Large intestine (tissue), 12 donors: ENCODE measurements at places on chromosomes 4 and X. TPM values are rescaled to one million over a fixed set of nuclear protein-coding genes. Genes with fewer than 3 reads are reported as not detected.

GRCh38 chr4:140427919-140428471 lies 547 bp upstream of the CLGN start:
- no peak for DNase-seq

The DNASE1L1 gene
- 26.2 TPM for polyA plus RNA-seq

- no peak for DNase-seq
These were observed 9.5 kb downstream of the FAT1 start for GRCh38 chr4:186714006-186714675.

DNA sequence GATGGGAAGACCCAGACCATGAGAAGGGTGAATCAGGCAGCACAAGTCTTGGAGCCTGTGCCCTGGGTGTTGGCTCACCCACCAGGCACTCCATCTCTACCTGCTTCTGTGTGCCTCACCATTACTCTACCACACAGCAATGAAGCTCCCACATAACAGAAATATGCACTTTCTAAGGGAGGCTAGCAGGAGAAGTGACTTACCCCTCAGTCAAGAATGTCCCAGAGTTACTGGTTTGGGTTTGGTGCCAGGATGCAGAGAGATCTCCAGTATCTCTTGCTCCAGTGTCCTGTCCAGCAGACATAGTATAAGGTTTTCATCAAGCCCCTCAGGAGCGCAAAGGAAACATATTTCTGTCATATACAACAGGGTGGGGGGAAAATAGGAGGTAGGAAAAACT lies 11.3 kb upstream of the RAB40A start:
- no peak for DNase-seq

The ADGRL3 gene
- polyA plus RNA-seq: 9.8 TPM

The NXF2 gene
- not detected for polyA plus RNA-seq

DNA sequence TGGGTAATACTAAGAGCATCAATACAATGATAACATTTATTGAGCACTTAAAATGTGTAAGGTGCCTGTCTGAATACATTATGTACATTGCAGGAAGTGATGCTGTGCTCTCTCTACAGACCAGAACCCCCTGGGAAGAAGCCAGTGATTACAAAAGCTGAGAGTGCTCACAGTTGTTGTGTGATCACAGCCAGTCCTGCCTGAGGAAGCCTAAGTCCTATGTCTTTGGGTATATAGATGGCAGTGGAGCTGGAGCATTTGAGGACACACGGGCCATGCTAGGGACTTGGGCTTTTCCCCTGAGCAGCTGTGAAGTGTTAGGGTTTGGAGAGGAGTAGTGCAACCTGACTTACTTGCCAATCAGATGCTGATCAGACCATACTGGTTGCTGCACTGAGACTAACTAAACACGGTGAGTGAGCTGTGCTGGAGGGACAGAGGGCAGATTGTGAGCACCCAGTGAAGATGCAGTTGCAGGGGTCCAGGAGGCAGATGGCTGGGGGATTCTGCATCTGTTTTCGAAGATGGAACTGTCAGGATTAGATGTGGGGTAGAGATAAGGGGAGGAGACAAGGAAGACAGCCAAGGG lies 60.8 kb upstream of the TBC1D14 start:
- no peak for DNase-seq

DNA sequence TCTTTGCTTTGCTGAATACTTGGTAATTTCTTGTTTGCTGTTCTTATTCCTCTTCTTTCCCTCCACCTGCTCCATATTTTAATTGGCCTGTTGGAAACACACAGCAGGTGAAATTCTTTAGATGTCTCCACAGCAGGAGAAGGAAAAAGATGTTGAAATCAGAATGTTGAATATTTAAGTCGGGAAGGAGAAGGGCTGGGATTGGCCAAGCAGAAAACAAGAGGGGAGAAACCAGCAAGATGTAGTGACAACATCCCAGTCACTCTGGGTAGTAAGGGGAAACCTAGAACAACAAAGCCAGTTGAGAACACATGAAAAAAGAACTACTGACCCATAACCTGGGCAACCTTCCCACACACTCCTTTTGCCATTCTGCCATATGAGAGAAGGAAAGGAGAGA lies 37.3 kb upstream of the STAG2 start:
- DNase-seq: no peak

GRCh38 chr4:53476232-53477037 lies 99.0 kb downstream of the FIP1L1 start:
- DNase-seq: no peak

- no peak for DNase-seq
These were observed 3.5 kb downstream of the TMSB4X start for GRCh38 chrX:12978205-12979025.

- DNase-seq: no peak
These were observed 23.5 kb downstream of the PDGFC start for GRCh38 chr4:156948133-156948532.

DNA sequence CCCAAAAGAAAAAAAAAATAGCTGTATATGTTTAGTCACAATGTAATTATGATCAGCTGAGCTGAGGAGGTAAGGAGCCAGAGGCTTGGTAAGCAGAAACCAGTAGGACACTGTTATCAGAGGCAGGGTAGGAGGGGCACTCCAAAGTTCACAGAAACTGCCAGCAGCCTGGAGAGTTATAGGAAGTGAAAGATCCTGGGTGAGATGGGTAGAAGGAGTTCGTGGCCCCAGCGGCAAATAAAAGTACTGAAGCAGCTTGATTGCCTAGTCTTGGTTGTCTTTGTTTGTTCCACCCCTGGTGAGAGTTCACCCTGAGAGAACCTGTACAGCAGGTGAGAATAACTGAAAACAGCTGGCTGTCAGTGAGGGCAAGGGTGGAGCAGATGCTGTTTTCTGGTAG lies 340.8 kb downstream of the ADGRL3 start:
- DNase-seq: peak; percentile 95

- no peak for DNase-seq
These were observed 6.5 kb downstream of the C4orf50 start for GRCh38 chr4:6011686-6012085.

- DNase-seq: no peak
These were observed 2.0 kb downstream of the ARX start for GRCh38 chrX:25013632-25014365.

DNA sequence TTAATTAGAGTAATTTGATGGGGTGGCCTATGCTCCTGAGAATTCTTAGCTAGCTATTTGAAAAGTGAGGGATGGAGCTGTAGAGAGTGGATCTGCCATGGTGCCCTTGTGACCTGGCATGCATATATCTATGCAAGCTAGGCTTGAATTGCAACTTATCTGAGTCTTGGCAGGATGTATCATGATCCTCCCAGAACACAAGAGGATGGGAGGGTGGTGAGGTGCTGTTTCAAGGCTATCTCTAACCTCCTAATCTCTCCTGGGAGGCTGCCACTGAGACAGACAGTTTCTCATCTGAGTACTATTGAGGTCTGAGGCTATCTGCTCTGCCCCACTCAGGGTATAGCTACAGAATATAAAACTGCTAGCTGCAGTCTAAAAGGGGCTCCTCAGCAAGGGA lies 56.6 kb downstream of the BRCC3 start:
- DNase-seq: no peak
